ENCODE measurements at places on chromosomes 6 and 20.

DNA sequence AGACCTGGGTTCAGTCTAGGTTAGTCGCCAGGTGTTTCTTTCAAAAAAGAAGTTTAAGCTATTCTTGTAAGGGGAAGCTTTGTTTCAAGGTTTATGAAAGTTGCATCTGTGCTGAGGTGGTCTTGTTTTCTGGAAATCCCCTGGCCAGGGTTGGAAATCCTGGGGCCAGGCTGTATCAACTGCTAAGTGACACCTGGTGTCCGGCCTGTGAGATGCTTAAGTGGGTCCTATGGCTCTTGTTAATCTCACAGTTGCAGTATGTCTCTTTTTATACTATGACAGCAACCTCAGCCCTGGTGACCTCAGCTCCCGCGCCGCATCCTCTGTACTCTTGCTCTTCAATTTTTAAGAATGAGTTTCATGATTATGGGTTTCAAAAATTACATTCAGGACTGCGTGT, 72.0 kb downstream of the CHMP4B start:
- DNase-seq: no peak

GRCh38 chr6:34037151-34037550, 108.7 kb downstream of the GRM4 start:
- no peak for DNase-seq

DNA sequence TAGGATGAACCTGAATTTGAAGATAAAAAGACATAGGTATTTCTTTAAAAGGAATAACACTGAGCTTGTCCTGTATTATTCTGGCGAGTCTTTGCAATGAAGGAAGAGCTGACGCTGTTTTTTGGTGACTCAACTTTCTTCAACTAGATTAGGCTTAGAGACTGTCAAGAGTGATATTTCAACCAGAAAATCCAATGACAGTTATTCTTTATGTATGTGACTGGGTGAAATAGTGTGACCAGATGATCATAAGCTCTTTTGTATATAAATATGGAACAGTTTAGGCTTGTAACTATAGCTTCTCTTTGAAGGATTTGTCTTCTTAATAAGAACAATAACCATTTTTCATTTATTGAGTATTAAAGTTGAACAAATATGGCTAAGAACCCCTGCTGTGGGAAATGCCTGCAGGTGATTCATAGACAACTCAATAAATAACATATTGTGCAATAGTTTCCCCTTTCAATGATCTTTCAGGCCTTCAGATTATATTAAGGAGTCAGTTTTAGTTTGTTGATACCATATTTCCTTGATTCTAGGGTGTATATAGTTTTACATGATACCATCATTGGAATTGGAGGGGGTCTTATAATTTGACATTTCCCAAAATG, 265.6 kb upstream of the JAG1 start:
- DNase-seq: no peak

DNA sequence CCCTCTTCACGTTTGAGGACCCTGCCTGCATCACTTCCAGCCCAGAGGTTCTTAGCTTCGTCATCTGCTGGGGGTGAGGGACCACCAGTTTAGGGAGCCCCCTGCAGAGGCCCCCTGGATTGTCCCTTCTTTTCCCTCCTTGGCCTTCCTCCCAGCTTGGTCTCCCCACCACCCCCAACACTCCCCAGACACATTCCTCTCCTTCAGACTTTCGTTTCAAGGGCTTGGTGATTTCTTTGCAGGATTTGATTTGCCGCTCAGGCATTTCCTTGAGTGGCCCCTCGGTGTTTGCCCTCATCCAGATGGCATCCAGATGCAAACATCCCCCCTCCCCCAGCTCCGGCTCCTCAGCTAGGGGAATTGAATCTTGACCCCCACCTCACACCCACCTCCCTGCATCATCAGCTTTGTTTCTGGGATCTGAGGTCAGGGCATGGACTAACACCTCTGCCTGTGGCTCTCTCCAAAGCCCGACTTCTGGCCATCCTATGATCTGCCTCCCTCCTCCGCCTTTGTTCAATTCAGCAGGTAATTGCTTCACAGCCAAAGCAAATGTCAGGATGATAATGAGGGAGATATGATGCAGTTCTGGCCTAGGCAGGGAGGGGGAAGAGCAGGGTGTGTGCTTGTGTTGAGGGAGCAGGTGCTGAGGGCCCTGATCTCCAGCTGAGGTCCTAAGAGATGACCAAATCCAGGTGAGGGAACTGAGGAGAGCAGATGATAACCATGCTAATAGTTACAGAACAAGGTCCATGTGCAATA, 141.5 kb downstream of the VEGFA start:
- no peak for DNase-seq

DNA sequence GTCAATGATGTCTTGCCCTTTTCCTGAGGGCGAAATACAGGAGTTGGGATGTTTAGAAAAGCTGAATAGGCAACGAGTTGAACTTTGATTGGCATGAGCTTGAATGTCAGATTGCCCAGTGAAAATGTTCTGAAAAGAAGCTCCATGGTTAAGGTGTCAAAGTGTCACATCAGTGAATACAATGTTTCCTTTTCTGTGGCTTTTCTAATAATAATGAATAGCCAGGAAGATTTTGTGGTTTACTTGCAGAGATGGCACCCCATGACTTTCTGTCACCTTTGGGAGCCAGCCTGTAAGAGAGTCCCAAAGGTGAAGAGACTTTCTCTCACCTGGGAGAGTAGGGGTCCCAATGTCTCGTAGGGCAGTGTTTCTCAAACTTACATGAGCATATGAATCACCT, 119.2 kb downstream of the KCNQ5 start:
- DNase-seq: no peak

DNA sequence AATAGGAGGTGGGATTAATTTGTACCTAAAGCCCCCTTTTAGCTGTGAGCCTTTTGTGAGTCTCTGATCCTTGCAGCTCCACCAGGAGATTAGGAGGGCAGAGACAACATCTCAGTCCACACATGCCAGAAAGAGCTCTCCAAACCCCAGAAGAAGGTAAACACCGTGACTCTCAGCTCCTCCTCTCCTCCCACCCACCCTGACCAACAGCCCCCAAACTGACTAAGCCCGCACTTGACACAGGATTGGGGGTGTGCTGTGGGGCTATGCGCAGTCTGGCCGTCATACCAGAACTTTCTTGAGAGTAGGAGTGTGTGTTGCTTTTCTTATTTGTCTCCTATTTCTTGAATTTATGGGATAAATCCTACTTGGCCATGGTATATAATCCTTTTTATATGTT, 164.7 kb upstream of the SNX9 start:
- DNase-seq: no peak

GRCh38 chr6:25397406-25397805, 118.2 kb downstream of the CARMIL1 start:
- no peak for DNase-seq

DNA sequence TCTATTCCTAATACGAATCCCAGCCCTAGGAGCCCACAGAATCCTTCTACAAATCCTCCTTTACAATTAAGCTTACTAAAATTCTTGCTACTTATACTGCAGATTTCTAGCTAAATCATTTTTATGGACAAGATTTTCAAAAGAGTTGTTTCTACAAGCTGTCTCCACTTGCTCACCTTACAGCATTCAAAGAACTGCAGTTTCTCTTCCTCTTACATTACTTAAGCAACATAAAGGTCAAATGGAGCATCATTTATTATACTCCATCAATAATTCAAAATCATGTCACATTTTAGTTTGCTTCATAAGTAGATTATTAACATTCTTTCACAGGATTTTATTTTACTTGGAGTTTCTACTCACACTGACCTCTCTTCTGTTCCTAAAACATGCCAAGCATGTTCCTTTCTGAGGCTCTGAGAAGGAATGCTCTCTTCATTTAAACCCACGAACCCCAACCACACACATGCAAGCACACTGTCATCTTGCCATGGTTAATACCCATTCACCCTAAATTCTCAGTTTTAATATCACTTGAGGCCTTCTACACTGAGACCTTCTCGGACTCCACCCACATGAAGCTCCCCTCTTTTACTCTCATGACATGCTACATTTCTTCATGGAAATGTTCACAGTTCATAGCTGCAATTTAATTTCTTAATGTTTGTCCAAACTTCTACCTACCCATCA, 388.2 kb downstream of the TBC1D32 start:
- no peak for DNase-seq

GRCh38 chr6:1313767-1314503, 2.0 kb downstream of the FOXQ1 start:
- DNase-seq: no peak

DNA sequence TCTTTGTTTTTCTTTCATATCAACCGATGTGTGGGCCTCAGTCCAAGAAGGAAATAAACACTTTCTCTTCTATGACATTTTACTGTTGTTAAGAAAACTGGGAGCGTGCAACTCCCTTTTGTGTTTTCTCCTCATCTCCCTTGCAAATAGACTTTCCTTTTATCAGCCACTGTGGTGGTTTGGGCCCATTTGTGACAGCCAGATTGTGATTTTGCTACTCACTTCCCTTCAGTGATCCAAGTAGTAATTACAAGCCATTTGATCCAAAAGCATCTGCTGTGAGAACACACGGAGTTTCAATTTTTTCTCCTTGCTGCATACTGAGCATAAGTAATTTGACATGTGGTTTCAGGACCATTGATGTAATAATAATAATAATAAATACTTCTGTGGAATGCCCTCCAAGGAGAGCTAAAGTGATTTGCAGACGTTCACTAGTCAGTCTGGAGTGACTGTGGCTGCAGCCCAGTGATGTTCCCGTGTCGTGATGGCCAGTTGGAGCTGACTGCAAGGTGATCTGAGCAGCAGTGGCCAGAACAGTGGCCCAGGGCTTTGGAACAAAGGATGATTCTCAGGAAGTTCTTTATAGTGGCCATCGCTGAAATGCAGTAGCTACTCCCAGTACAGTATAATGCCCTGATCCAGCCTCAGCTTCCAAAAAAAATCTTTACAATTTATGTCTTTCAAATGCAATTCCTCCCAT, 91.9 kb upstream of the CLDN20 start:
- no peak for DNase-seq

DNA sequence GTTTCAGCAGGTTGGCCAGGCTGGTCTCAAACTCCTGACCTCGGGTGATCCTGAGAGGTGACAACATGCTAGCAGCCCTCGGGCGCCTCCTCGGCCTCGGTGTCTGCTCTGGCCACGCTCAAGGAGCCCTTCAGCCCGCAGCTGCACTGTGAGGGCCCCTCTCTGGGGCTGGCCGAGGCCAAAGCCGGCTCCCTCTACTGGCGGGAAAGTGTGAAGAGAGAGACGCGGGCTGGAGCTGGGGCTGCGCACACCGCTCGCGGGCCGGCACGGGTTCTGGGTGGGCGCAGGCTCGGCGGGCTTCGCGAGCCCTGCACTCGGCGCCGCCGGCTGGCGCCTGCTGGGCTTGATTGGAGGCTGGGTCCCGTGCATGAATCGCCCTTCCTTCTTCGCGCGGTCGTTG, 80.8 kb upstream of the RBM24 start:
- no peak for DNase-seq

GRCh38 chr6:154872542-154873114, 122.5 kb upstream of the TIAM2 start:
- no peak for DNase-seq

DNA sequence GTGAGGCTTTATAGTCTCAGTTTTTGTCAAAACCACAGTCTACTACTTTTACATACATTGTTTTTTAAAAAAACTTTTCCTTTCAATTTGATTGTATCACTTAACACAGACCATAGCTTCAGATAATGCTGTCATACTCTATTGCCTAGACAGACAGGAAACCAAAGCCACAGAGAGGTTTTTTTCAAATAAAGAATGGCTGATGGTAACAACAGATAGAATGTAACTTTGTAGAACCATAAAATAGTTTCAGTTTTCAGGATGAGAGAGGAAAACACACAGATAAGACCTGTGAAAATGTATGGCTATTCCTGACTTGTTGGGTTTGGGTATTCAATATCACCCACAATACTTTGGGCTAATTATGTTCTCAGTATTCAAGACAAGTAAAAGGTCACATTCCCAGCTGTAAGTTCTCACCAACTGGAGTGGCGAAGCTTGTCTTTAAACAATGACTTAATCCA, 94.0 kb downstream of the ADGRG6 start:
- DNase-seq: no peak

DNA sequence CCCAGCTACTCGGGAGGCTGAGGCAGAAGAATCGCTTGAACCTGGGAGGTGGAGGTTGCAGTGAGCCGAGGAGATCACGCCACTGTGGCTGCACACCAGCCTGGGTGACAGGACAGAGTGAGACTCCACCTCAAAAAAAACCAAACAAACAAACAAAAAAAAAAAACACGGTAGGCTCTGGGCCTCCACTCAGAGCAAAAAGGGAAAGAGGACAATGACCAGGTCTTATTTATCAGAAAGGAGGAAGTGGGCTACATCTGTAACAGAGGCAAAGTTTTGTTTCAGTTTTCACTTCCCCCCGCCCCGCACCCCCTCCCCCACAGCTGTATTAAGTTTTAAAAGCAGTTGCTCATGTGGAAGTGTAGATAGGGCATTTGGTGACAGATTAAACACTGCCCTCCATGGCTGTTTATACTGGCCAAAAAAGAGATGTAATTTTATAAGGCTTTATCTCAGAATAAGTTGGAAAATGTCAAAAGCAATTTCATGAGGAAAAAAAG, 114.6 kb downstream of the RCAN2 start:
- DNase-seq: no peak

DNA sequence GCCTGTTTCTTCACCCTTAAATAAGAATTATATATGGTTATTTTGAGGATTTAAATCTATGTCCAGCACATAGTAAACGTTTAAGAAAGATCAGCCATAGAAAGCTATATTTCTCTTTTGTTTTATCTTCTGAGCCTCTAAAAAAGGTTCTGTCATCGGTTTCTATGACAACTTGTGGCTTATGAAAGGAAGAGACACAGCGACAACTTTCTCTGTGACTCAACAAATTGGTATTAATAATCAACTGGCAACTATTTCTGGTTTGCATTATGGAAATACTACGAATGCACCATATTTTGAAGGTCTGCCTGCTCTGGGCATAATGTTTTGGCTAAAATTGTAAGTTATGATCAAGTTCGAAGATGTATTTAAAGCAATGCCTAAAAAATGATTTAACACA, 751.0 kb downstream of the CD109 start:
- DNase-seq: no peak

GRCh38 chr6:115783402-115784061, 277.2 kb downstream of the FRK start:
- peak; percentile 81 for DNase-seq

DNA sequence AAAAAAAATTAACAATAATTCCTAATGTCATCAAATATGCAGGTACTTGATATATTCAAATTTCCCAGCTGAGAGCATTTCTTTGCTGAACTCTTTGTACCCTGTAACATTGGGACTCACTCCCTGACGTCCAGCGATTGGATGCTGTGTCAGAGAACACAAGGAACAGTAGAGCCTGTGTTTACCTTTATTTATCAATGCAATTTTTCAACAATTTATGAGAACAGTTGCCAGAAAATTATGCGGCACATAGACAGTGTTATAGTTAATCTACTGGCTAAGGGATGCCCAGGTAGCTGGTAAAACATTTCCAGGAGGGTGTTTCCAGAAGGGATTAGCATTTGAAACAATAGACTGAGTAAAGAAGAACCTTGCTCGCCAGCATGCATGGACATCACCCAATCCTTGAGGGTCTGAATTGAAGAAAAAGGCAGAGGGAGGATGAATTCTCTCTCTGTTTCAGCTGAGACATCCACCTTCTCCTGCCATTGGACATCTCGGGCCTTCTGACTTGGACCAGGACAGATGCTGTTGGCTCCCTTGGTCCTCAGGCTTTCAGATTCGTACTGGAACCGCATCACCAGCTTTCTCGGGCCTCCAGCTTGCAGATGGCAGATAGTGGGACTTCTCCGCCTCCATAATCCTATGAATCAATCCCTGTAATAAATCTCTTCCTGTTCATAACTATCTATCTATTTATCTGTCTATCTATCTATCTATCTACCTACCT, 42.2 kb upstream of the NCOA3 start:
- peak; percentile 10 for DNase-seq
